Stimulated activated CD8-positive, alpha-beta memory T cell treated with anti-CD3 and anti-CD28 coated beads, Interleukin-7, amount 100 ng/mL, for 1 hour (primary cell): ENCODE measurements at places on chromosomes 3 and 15.

DNA sequence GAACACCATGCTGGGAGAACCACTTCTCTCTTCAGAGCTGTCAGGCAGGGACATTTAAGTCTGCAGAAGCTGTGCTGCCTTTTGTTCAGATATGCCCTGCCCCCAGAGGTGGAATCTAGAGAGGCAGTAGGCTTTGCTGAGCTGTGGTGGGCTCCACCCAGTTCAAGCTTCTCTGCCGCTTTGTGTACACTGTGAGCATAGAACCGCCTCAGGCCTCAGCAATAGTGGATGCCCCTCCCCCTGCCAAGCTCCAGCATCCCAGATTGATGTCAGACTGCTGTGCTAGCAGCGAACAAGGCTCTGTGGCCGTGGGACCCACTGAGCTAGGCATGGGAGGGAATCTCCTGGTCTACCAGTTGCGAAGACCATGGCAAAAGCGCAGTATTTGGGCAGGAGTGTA lies 121.6 kb downstream of the NFKBIZ start:
- DNase-seq: no peak

GRCh38 chr3:23836536-23837230 lies 30.9 kb downstream of the UBE2E1 start:
- no peak for DNase-seq

DNA sequence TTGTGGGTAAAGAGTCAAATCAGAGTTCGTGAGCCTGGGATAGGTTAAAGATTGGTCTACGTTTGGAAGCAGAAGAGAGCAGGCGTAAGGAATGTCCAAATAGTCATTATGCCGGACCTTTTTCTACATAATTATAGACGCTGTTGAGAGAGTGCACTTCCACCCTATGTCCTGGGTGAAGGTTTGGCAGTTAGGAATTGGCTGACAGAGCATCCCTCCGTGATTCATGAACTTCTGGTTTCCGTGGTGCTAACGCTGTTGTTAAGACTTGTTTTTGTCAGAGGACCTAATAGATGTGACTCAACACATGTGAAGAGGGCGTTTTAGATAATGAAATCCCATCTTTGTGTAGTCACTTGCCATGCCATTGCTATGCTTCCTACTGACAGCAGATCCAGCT lies 1.1 kb downstream of the EAF1 start:
- DNase-seq: no peak

GRCh38 chr3:112676659-112677234 lies 35.8 kb upstream of the CCDC80 start:
- DNase-seq: peak; percentile 49

DNA sequence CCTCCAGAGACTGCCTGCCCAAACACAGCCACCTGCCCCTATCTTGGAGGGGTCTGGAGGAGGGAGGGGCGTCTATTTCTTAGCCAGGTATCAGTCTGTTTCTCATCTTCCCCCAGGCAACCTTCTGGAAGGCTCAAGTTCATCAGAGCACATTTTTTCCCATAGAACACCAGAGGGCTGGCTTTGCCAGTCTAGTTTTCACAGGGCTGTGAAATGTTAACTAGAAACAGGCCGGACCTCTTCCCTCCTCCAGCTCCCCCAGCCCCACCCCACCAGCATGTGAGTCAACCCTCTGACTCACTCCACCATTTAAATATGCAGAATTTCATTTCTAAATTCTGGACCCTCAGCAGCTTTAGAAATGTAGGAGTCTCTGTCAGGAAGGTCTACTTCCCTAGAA lies 66.9 kb downstream of the SLCO2A1 start:
- no peak for DNase-seq

GRCh38 chr3:197593046-197593380 lies 37.2 kb upstream of the BDH1 start:
- no peak for DNase-seq

- no peak for DNase-seq
Measured at GRCh38 chr15:74201710-74202420, 722 bp downstream of the STRA6 start.

DNA sequence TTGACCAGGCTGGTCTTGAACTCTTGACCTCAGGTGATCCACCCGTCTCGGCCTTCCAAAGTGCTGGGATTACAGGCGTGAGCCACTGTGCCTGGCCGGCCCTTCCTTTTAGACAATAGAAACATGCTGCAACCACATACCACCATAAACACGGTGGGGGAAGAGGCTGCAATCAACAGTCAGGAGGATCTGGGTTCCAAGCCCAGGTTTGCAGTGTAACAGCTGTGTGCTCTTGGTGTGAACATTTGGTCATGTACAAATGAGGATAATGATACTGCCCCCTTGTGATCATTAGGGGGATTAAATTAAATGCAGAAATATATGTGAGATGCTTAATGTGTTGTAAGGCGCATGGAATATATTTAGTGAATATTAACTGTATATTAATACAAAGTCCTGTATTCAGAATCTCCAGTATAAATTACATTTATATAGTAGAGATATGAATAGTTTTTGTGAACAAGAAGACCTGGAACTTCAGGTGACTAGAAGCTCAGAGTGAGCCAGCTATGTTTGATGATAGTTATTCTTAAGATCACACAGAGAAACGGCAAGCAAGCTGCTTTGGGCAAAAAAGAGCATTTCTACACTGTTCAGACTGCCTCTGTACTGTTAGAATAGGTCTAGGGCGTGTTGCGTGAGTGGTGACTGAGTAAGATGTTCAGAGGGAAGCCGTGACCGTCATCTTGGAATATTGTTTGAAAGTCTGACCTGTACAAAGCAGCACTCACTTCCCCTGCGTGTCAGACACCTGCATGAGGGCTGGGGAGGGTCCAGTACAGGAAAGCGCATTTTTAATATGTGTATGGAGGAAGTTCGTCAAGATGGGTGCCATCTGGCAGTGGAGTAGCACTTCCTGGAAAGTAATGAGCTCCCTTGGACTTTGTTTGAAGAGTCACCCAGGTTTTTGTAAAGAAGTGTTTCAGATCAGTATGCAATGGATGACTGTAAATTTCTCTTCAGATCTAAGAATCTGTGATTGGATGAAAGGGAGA lies 125.8 kb downstream of the PGPEP1L start:
- no peak for DNase-seq

DNA sequence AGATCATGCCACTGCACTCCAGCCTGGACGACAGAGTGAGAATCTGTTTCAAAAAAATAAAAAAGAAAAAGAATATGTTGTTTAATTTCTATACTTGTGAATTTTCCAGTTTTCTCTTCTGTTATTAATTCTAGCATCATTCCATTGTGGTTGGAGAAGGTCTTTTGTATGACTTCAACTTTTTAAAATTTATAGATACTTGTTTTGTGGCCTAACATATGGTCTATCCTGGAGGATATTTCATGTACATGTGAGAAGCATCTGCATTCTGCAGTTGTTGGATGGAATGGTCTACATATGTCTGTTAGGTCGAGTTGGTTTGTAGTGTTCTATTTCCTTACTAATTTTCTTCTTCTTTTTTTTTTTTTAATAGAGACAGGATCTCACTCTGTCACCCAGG lies 35.6 kb downstream of the MAP1A start:
- no peak for DNase-seq

DNA sequence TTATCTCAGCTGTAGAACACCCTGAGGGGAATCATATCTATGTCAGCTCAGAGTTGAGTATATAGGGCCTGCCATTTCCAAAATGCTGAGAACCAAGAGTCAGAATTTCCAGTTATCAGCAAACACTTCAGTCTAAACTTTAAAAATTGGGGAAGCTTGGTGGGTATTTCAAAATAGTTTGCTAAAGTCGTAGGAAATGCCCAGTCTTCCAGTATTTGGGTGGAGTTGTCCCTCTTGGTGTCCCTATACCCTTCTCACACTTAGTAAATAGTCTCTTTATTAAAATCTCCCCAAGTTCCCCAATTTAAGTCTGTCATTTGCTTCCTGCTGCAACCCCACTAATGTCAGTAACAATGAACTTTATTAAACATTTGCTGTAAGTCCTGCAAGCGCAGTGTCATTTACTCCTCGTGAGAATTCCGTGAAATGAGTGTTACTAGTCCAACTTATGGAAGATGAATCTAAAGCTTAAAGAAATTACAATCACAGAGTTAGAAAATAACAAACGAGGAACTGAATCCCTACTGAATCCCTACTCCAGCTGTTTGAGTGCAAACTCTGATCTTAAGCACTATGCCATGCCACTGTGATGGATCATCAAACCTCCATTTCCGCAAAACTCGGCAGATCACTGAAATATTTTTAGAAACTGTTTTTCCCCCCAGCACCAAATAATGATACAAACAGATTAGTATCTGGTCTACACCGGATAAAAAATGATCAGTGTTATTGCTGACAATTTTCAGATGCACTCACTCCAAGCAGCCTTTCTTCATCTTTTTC lies 341.7 kb upstream of the PROK2 start:
- DNase-seq: no peak

DNA sequence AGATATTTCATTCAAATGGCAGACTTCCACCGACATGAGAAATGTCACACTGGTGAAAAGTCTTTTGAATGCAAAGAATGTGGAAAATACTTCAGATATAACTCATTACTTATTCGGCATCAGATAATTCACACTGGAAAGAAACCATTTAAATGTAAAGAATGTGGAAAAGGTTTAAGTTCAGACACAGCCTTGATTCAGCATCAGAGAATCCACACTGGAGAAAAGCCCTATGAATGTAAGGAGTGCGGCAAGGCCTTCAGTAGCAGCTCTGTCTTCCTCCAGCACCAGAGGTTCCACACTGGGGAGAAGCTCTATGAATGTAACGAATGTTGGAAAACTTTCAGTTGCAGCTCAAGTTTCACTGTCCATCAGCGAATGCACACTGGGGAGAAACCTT lies 8.6 kb upstream of the ZNF621 start:
- no peak for DNase-seq

GRCh38 chr15:43777267-43777914 lies 625 bp upstream of the ELL3 start:
- peak; percentile 67 for DNase-seq

- DNase-seq: no peak
Measured at GRCh38 chr3:78979028-78979427, 788.8 kb downstream of the ROBO1 start.

DNA sequence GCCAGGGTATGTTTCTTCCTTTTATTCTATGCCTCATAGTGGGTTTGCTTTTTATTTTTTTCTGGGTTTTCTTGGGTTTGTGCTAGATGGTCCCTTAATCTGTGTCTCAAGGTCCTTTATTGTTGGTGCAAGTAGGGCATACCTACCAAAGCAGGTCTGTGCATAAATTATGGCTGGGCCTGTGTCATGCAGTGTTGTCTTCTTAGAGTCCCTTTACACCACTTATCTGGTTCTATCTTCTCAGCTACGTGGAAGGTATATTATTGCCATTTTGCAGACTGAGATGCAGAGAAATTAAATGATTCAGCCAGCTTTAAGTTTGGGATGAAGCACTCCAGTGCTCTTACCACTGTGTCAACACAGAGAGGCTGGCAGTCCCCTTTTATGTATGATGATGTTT lies 293.5 kb upstream of the SOX2 start:
- no peak for DNase-seq

GRCh38 chr15:56249092-56249491 lies 5.4 kb upstream of the RFX7 start:
- no peak for DNase-seq

DNA sequence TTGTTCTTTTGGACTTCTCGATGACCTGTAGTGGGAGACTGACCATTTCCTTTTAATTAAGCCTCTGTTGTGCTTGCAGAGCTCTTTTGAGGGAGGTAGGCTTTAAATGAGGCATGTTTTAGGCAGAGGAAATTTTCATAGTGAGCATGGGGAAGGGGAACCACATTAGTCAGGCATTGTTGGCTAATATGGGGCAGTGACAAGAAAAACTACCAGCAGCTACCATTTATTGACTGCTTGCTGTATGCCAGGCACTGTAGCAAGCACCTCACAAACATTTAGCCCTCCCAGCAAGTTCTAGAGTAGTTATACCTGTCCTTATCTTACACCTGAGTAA lies 10.9 kb downstream of the ATG7 start:
- DNase-seq: no peak

DNA sequence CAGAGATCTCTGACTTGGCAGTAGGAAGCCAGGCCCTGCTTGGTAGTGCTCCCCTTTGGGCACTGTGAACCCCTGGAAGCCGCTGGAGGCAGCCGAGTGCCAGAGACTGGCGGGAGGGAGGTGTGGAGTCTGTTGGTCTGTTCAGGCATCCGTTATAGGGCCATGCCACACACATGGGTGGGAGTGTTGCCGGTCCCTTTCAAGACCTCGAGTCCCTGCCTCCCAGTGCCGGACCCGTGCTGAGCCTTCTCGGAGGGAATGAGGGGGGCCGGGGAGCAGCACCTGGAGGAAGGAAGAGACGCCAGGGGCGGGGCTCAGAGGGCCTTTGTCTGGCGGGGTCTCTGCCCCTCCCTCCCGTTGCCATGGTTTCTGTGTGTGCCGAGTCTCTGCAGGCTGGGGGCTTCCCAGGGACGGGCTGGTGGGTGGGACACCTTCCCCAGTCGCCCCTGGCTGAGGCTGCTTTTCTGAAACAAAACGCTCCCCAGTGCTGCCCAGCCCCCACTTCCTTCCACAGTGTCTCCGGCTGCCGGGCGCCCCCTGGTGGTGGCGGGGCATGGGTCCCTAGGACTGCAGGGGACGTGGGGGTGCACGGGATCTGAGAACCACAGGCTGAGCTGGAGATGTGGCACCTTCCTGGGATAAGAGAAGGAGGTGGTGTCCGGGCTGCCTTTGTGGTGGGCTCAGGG lies 10.0 kb downstream of the GNAI2 start:
- peak; percentile 92 for DNase-seq

- DNase-seq: no peak
Measured at GRCh38 chr3:73080216-73080966, 18.9 kb downstream of the EBLN2 start.

- no peak for DNase-seq
Measured at GRCh38 chr3:66504850-66505641, 4.2 kb upstream of the LRIG1 start.
